CD4-positive, alpha-beta T cell (primary cell): ENCODE measurements at places on chromosomes 1 and 21. TPM values are rescaled to one million over a fixed set of nuclear protein-coding genes. Genes with fewer than 3 reads are reported as not detected.

- H3K4me1 ChIP-seq = peaks cover 35% of the 10 kb centered on the region
- H3K36me3 ChIP-seq = peaks cover 6% of the 10 kb centered on the region
- peak overlapping the region; percentile 58 for H3K4me3 ChIP-seq
Observed at GRCh38 chr1:44786138-44786840, 1.7 kb downstream of the BEST4 start.

GRCh38 chr1:240337781-240338180, 246.1 kb downstream of the FMN2 start:
- no peaks in the 10 kb centered on the region for H3K4me1 ChIP-seq
- H3K36me3 ChIP-seq = no peaks in the 10 kb centered on the region
- no peaks in the 10 kb centered on the region for H3K27me3 ChIP-seq
- no peak overlapping the region for H3K27ac ChIP-seq
- no peak overlapping the region for H3K4me3 ChIP-seq
- DNase-seq = no peak

- H3K4me1 ChIP-seq = peaks cover 30% of the 10 kb centered on the region
- no peak overlapping the region for H3K27ac ChIP-seq
- DNase-seq = no peak
Observed at GRCh38 chr21:44632067-44632466, 5.1 kb upstream of the KRTAP10-10 start.

GRCh38 chr1:151942882-151943281, 33.6 kb upstream of the THEM4 start:
- no peaks in the 10 kb centered on the region for H3K27me3 ChIP-seq
- no peak for DNase-seq
- H3K36me3 ChIP-seq = no peaks in the 10 kb centered on the region

- no peak for DNase-seq
- H3K27ac ChIP-seq = no peak overlapping the region
- no peaks in the 10 kb centered on the region for H3K36me3 ChIP-seq
- H3K4me1 ChIP-seq = peaks cover 14% of the 10 kb centered on the region
Observed at GRCh38 chr1:204503913-204504519, 9.4 kb upstream of the PIK3C2B start.

DNA sequence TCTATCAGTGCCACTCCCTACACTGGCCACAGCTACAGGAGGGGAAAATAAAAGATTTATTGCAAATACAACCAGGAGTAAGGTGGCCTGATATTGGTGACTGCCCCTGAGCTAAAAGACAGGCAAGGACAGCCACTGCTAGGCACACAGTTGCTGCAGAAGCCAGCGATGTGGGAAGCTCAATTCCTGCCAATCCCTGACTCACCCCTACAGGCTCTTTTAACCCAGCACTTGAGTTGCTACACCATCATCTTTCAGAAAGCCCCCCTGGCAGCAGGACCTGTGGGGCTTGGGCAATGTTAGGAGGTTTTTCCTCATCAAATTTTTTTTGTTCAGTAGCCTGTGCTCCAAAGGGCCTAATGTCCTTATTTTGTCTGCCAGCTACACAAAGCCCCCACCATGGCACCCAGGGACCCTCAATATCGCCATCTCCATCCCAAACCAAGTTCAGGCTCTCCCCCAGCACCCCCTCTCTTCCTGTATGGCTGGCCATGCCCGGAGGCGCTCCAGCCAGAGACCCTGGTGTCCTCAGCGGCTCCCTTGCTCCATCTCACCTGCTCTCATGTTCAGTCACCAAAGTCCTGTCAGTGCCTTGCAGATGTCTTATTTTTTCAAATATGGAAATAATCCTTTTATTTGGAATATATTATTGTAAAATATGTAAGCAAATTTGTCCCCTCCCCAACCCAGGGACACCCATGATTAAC, 13.4 kb downstream of the CLEC20A start:
- H3K27me3 ChIP-seq = peaks cover 2% of the 10 kb centered on the region
- H3K4me3 ChIP-seq = no peak overlapping the region
- no peak overlapping the region for H3K27ac ChIP-seq

DNA sequence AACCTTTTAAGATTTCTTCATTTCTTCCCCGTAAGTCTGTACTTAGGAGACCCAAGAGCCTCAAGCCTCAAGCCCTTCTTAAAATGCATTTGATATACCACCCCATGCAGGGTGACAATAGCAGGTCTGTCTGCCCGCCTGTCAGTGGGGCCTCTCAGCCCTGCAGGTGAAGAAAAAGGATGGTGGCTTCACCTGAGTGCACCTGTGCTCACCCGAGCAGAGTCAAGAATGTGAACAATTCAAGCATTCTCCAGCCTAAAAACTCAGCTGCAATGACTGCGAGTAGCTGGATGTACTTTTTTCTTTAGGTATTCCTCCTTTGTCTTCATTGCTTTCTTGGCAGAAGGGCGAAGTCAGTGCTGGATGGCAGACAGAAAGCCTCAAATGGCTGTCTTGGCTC, 203.3 kb downstream of the LMX1A start:
- H3K4me1 ChIP-seq = no peaks in the 10 kb centered on the region
- no peak overlapping the region for H3K4me3 ChIP-seq
- no peaks in the 10 kb centered on the region for H3K36me3 ChIP-seq
- no peak overlapping the region for H3K27ac ChIP-seq
- no peak for DNase-seq

GRCh38 chr21:42652527-42653230, 742 bp upstream of the PDE9A start:
- DNase-seq = no peak
- no peaks in the 10 kb centered on the region for H3K27me3 ChIP-seq
- peak overlapping the region; percentile 16 for H3K4me3 ChIP-seq
- no peak overlapping the region for H3K27ac ChIP-seq
- H3K36me3 ChIP-seq = no peaks in the 10 kb centered on the region

DNA sequence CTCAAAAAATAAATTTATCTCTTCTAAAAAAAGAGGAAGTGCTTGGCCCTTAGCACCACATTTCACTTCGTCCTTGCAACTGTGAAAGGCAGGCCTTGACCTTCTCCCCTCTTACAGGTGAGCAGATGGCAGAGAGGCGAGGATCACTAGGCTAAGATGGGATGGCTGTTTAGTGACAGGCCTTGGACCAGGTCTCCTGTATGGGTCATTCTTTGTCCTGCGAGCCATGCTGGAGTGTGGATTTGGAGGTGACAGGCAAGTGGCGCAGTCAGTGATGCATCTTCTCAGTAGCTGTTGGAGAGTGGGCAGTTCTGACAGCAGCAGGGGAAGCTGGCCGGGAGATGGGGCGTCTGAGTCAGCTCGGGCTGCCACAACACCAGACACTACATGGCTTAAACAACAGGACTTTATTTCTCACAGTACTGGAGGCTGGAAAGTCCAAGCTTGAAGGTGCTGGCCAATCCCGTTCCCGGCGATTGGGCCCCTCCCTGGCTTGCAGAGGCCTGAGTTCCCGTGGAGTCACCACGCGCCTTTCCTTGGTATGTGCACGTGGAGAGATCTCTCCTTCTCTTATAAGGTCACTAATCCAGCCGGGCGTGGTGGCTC, 16.5 kb downstream of the SLC27A3 start:
- H3K4me1 ChIP-seq = peaks cover 12% of the 10 kb centered on the region
- H3K27me3 ChIP-seq = no peaks in the 10 kb centered on the region
- H3K27ac ChIP-seq = no peak overlapping the region
- no peak for DNase-seq
- no peak overlapping the region for H3K4me3 ChIP-seq

- no peak overlapping the region for H3K27ac ChIP-seq
- no peaks in the 10 kb centered on the region for H3K27me3 ChIP-seq
Observed at GRCh38 chr1:193143285-193143684, 21.5 kb downstream of the CDC73 start.

GRCh38 chr1:12770620-12771019, 2.9 kb upstream of the PRAMEF12 start:
- H3K27me3 ChIP-seq = peaks cover 12% of the 10 kb centered on the region
- H3K4me1 ChIP-seq = no peaks in the 10 kb centered on the region
- H3K4me3 ChIP-seq = no peak overlapping the region
- DNase-seq = no peak
- H3K27ac ChIP-seq = no peak overlapping the region

GRCh38 chr1:1540090-1540817, at the start of gene TMEM240:
Gene TMEM240, minus strand, starts transcription at chr1:1540624. Its CDS starts 278 bp downstream, at chr1:1540346.
- H3K27ac ChIP-seq = no peak within 1 kb of the TSS
- H3K27me3 ChIP-seq = no peaks in the 10 kb centered on the region
- H3K36me3 ChIP-seq = peaks cover 18% of the 10 kb centered on the region
- peak within 1 kb of the TSS; percentile 25 for H3K4me3 ChIP-seq
- peaks cover 20% of the 10 kb centered on the region for H3K4me1 ChIP-seq
- DNase-seq = peak; percentile 75

DNA sequence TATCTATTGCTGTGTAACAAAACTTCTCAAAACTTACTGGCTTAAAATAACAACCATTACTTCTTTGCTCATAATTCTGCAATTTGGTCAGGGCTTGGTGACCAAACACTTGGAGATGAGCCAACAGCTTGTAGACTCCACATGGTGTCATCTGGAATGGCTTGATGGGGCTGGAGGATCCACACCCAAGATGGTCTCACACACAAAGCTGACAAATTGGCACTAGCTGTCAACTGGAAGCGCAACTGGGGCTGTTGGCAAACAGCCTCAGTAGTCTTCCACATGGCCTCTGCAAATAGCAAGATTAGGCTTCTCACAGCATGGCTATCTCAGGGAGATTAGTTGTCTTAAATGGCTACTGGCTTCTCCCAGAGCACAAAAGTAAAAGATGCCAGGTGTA, 27.1 kb upstream of the MTF2 start:
- no peak overlapping the region for H3K4me3 ChIP-seq
- H3K27ac ChIP-seq = no peak overlapping the region
- H3K27me3 ChIP-seq = no peaks in the 10 kb centered on the region
- H3K4me1 ChIP-seq = no peaks in the 10 kb centered on the region
- H3K36me3 ChIP-seq = no peaks in the 10 kb centered on the region

DNA sequence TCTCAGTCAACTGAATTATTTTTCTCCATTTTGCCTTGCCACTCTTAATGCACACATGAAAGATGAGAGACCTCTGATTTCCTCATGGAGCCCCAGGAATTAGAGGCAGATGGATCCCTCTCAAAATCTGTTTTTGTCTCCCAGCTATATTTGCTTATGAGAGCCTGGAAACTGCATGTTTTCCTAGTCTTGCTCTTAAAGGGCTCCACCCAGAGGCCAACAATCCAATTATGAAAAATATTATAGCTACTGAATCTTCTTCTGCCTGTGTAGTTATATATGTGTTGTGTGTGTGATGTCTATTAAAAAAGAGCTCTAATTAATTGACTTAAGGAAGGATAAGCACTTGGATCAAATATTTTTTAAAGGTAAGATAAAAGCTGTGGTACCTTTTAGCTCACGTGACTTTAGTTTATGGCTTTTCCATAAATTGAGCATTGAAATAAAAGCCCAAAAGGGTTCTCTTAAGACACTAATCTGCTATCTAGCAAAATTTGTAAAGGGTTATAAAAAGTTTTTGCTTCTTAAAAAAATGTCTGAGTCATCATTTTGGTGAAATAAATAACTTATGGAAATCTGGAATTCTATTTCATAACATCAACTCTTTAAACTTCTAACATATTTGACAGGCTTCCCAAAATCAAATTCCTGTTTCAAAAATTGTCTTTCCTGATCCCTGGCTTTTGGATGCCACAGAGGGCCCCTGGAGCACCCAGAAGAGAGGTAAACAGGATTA, 31.2 kb upstream of the TSPEAR start:
- no peaks in the 10 kb centered on the region for H3K36me3 ChIP-seq
- no peaks in the 10 kb centered on the region for H3K4me1 ChIP-seq
- H3K27ac ChIP-seq = no peak overlapping the region
- no peak for DNase-seq
- H3K4me3 ChIP-seq = no peak overlapping the region
- H3K27me3 ChIP-seq = no peaks in the 10 kb centered on the region

GRCh38 chr1:192575499-192576189, at the start of gene RGS1:
Gene RGS1, plus strand, starts transcription at chr1:192575773. Its CDS starts 20 bp downstream, at chr1:192575793.
- peaks cover 7% of the 10 kb centered on the region for H3K4me1 ChIP-seq
- H3K4me3 ChIP-seq = peak within 1 kb of the TSS; percentile 46
- peak; percentile 66 for DNase-seq
- H3K27ac ChIP-seq = peak within 1 kb of the TSS; percentile 58

DNA sequence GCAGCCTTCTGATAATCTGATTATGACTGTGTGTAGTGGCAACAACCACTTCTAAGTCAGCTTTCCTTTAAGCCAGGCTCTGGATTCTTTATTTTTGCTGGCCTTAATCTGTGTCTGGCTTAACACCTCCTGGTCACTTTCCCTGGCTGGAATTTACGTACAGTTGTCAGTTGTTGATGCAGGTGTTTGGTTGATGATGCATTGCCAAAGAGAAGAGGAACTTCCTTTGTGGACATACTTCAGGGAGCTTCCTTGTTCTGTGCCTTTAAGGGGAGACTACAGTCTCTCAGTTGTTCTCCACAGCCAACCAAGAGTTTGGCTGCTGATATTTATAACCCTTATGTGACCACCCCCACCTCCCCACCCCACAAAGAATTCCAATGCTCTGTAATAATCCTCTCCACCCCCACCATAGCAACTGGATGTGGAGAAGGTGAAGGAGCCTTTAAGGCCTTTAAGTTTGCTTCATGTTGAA, 96.0 kb upstream of the BMP8A start:
- DNase-seq = no peak
- peaks cover 43% of the 10 kb centered on the region for H3K4me1 ChIP-seq
- H3K4me3 ChIP-seq = no peak overlapping the region

The TGFB2 gene
- total RNA-seq = 0.11 TPM

The RIPPLY3 gene
- total RNA-seq = not detected

The PDPN gene
- total RNA-seq = not detected

The FCN3 gene
- total RNA-seq = not detected
